NCI-H1417 (cell line): ENCODE measurements at places on chromosomes 5 and 9.
A peak's percentile ranks its signal among the peaks of the same experiment; 100 is the strongest.

GRCh38 chr9:108484468-108484867, 371.3 kb downstream of the ACTL7B start:
- DNase-seq: no peak

DNA sequence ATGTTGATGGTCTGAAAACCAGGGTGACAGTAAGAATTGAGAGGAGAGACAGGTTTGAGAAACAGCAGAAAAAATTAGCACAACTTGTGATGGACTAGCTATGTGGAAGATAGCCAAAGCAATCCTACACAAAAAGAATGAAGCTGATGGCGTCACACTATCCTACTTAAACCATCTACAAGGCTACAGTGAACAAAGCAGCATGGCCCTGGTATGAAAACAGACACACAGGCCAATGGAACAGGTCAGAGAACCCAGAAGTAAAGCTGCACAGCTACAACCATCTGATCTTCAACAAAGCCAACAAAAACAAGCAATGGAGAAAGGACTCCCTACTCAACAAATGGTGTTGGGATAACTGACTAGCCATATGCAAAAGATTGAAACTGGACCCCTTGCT, 7.5 kb upstream of the UBE2R2 start:
- DNase-seq: no peak

GRCh38 chr9:3980771-3981170, 319.1 kb downstream of the GLIS3 start:
- DNase-seq: peak; percentile 7

- DNase-seq: peak; percentile 11
Observed at GRCh38 chr9:19408316-19408692, 505 bp upstream of the ACER2 start.

DNA sequence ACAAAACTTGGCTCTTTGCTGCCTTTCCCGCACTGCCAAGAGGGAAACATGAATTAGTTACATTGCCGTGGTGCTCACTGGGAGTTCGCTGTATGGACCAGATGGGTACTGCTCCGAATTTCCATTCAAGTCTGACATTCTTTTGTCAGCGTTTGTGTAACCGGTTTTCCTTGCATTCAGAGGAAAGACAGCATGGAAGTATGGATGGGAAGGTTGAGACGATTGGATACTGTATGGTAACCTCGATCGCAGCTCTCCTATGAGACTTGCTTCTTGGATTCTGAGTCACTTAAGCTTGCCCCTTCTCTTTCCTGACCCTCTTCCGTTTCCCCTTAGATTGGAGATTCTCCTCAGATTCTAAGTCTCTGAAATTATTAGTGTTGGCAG, 625 bp upstream of the UBLCP1 start:
- peak; percentile 53 for DNase-seq

DNA sequence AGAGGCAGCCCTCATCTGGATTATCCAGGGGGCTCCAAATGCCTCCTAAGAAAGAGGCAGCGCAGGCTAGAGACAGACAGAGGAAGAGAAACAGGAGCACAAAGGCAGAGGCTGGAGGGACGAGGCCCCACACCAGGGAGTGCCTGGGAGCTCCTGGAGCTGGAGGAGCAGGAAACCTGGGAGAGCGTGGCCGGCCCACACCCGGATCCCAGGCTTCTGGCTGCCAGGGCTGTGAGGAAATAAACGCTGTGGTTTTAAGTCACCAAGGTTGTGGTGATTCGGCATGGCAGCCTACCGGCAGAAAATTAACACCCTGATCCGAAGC, 165.5 kb downstream of the OLFM1 start:
- DNase-seq: no peak
